ENCODE measurements at places on chromosomes 6 and 20.

GRCh38 chr6:13163161-13163944, 165.0 kb downstream of the TBC1D7 start:
- no peak for DNase-seq

DNA sequence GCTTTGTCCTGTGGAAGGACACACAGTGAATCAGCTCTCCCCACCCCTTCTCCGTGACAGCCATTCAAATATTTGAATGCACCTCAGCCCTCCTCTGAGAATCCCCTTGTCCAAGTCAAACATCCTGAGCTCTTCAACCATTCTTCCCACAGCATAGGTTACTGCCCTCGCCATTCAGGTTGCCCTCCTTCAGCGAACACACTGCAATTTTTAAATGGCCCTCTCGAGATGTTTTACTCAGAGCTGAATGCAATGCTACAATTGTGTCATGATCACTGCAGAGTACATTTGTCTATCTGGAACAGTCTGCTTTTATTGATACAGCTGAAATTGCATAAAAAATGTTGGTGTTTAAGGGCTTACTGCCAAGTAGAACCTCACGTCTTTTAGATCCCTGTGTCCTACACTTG, 48.9 kb downstream of the SLC2A12 start:
- DNase-seq = no peak

DNA sequence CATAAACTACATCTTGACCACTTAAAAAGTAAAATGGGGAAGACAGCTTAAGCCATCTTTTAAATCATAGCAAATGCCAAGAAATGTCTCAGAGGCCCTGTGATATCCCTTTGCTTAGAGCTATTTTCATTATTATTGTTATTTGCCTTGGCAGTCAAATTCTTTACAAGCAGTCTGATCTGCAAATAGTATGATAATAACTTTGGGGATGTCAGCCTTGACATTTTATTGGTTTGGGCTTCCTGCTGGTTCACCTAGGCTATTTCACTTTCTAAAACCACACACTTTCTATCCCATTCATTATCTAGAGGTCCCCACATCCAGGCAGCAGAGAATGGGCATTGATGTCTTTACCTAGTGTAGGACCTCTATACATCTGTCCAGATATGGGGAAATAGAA, 125.1 kb downstream of the PDE7B start:
- DNase-seq = no peak

DNA sequence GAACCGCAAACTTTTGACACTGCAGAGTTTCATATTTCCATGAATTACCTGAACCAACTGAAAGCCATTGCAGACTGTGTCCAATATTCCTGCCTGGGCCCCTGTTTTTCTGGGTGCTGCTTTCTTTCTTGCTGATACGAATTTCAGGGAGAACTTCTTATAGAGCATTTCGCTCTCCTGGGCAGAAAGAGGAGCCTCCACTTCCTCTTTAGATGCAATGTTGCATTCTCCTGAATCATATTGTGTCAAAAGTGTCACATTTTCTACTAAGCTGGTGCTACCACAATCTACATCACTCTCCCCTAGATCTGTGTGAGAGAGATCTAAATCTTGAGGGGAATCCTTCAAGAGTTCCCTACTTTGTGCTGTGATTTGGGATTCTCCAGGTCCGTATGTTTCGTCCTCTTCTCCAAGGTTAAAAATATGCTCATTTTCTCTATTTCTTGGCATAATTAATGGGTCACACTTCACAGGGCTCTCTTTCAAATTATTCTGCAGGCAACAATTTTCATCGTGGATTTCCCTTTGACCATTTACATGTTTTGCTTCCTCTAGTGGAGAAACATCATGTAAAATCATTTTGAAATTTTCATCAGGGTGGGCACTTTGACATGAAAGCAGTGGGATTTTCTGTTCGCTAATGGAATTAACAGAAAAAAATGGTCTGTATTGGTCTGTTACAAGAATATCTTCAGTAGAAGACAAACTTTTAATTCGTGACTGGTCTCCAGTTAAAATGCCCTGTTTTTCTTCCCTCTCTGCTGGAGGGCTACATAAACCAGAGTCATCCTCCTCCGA, 102.3 kb downstream of the DST start:
- no peak for DNase-seq

- no peak for DNase-seq
These were observed 2.0 kb downstream of the LRRC1 start for GRCh38 chr6:53796791-53797190.

GRCh38 chr6:170075659-170076223, 215.1 kb downstream of the DLL1 start:
- DNase-seq = no peak

GRCh38 chr6:34070315-34071135, 75.4 kb downstream of the GRM4 start:
- DNase-seq = no peak

GRCh38 chr20:32113591-32114260, 4.2 kb downstream of the TM9SF4 start:
- no peak for DNase-seq

GRCh38 chr20:57503035-57503658, 21.8 kb downstream of the CTCFL start:
- no peak for DNase-seq
